ENCODE measurements at places on chromosomes 6 and 20.

DNA sequence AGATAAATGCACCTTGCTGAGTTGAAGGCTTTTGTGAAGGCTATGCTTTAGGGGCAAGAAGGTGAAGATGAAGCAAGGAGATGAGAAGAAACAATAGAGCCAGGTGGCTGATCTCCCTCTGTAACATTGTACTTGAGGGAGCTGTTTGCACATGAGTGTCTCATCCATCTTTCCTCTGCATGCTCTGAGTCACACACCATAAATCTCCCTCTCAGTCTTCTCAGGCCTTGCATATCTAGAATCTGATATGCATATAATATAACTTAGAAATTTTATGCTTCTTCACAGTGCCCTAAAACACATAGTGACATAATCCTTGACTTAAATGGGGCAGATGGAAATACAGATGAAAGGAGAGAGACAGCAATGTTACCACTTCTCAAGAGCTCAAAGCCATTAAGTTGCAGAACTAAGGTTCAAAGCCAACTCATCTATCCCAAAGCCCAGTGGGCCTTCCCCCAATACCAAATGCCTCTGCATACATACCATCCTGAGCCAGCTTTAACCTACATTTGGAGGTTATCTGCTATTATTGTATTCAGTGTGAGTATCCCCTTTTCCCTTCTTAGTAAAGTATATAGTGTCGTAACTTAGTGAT is 62.4 kb upstream of the STXBP5 start:
- no peak for DNase-seq

DNA sequence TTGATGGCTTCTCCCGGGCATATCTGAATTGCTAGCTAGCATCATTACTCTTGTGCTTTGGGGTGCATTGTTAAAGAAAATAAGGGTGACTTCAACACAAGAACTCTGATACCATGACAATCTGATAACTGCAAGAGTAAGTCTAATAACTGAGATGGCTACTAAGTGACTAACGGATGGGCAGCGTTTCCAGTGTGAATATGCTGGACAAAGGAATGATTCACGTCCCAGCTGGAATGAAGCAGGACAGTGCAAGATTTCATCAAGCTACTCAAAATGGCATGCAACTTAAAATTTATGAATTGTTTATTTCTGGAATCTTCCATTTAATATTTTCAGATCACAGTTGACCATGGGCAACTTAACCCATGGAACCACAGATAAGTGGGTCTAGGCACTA is 31.7 kb downstream of the MOXD1 start:
- no peak for DNase-seq

DNA sequence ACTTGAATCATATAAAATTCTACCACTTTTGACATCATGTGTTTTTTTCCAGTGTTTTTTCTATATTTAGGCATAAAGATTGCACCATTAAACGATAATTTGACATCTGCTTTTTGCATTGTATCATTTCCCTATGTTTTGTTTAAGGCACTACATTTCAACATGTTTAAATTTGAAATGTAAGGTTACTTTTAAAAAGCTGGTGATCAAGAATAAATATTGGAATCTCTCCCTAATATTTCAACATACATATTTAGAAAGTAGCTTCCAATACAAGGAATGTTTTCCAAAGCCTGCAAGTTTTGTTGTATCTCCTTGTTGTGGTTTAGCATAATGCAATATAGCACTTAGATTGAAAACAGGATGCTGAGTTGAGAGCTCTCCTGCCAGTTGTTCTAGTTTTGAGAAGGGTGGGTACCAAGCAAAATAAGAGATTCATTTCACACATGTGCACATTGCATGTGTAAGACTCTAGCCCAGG is 76.5 kb downstream of the SYNJ2 start:
- no peak for DNase-seq

DNA sequence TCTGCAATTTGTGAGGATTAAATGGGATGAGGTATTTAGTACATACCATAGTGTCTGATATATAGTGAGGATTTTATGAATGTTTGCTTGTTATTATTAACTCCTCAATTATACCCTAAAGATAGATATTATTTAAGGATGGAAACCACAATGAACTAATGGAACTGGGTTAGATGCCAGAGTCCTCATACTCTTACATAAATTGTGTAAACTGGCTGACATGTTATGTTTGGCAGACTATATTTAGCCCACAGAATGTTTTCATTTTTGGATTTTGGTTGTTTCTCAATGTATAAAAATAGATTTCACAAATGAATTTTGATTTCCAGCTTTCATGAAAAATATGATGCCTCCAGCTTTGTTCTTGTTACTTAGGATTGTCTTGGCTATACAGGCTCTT is 37.6 kb downstream of the HTR1B start:
- DNase-seq: no peak

- peak; percentile 15 for DNase-seq
Measured at GRCh38 chr6:75210885-75211739, 5.3 kb upstream of the COL12A1 start.

DNA sequence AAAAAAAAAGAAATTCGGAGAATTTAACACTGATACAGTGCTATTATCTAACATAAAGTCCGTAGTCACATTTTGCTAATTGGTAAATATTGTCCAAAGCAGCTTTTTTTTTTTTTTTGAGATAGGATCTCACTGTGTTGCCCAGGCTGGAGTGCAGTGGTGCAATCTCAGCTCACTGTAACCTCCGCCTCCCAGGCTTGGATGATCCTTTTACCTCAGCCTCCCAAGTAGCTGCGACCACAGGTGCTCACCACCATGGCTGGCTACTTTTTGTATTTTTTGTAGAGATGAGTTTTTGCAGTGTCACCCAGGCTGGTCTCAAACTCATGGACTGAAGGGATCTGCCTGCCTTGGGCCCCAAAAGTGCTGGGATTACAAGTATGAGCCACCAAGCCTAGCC is 15.9 kb downstream of the MTO1 start:
- DNase-seq: no peak

DNA sequence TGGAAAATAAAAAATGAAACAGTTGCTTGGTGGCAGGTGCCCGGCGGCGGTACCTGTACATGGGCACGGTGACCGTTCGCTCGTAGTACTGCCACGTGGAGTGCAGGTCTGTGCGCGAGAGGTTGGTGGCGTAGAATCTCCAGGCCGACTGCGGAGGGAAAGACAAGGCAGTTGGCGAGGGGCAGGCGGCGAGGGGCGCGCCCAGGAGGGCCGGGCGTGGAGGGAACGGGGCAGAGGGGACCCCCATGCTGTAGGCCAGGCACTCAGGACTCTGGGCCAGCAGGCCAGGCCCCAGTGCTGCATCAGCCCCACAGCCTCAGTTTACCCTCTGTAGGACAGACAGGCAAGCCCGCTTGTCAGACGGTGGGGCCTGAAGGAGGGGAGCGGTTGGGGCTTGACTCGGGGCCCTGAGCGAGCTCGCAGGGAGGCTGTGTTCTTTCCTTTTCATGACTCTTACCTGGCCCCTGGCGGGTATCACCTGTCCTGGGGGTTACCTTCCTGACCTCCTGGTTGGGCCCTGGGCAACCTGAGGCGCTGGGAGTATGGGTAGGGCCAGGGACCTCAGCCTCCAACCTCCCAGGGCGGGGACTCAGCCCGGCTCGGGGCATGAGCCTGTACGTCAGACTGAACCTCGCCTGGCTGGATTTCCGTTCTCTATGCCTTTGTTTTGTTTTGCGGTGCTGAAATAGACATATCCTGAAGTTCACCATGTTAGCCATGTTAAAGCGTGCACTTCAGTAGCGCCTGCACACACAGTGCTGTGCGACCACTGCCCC is 38.5 kb downstream of the KCNQ2 start:
- no peak for DNase-seq

DNA sequence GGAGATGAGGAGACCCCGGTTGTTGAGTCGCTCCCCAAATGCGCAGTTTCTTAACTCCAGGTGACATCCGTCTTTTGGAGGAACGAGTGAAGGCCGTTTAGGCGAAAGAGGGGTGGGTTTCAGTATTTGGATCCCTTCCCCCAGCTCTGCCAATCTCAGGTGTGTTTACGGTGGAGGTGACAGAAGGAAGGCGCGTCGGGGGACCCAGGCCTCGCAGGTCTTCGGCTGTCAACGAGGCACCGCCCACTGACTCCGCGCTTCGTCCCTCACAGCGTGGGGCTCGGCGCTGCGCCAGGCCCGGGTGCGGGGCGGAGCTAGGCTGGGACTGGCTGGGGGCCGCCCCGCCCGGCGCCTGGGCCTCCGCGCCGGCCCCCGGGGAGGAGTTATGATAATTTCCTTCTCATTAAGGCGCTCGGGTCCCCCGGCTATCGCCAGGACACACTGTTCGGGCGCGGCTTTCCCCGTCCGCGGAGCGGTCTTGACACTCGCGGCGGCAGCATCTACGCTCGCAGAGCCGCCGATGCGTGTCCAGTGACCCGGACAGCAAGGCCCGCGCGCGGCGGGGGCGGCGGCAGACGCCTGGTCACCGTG is at the start of gene TFAP2C:
Gene TFAP2C (plus strand): TSS at position 434 of the 591 bp plus-strand sequence. CDS start 239 bp downstream, outside the sequence.
- no peak for DNase-seq

GRCh38 chr6:8948733-8949132 is 513.4 kb upstream of the SLC35B3 start:
- no peak for DNase-seq

GRCh38 chr20:63223121-63223825 is 7.3 kb upstream of the YTHDF1 start:
- DNase-seq: no peak

DNA sequence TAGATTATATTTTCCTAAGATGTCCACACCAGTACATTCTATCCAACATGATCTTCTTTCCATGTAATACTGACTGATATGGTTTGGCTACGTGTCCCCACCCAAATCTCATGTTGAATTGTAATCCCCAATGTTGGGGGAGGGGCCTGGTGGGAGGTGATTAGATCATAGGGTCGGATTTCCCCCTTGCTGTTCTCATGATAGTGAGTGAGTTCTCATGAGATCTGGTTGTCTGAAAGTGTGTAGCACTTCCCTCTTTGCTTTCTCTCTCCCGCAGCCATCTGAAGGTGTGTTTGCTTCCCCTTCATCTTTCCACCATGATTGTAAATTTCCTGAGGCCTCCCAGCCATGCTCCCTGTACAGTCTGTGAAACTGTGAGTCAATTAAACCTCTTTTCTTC is 12.2 kb upstream of the HBS1L start:
- no peak for DNase-seq

- no peak for DNase-seq
Measured at GRCh38 chr6:67045076-67045475, 1338.0 kb upstream of the EYS start.

DNA sequence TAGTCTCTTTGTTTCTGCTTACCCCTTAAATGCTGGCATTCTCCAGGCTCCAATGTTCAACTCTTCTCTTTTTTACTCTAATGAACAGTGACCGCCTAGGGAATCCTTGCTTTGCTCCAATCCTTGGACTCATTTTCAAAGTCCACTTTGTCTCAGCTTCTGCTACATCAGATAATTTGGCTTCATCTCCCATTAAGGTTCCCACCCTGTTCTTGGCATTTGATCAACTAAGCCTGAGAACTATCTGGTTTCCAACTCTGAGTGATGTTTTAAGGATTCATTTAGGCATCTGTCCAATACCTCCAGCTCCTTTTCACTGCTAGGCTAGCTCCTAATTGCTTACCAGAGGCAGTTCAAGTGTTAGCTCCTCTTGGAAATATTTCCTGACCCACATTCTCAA is 64.9 kb downstream of the ME1 start:
- DNase-seq: no peak
